ENCODE measurements at places on chromosomes 4 and X.
A peak's percentile ranks its signal among the peaks of the same experiment; 100 is the strongest.

DNA sequence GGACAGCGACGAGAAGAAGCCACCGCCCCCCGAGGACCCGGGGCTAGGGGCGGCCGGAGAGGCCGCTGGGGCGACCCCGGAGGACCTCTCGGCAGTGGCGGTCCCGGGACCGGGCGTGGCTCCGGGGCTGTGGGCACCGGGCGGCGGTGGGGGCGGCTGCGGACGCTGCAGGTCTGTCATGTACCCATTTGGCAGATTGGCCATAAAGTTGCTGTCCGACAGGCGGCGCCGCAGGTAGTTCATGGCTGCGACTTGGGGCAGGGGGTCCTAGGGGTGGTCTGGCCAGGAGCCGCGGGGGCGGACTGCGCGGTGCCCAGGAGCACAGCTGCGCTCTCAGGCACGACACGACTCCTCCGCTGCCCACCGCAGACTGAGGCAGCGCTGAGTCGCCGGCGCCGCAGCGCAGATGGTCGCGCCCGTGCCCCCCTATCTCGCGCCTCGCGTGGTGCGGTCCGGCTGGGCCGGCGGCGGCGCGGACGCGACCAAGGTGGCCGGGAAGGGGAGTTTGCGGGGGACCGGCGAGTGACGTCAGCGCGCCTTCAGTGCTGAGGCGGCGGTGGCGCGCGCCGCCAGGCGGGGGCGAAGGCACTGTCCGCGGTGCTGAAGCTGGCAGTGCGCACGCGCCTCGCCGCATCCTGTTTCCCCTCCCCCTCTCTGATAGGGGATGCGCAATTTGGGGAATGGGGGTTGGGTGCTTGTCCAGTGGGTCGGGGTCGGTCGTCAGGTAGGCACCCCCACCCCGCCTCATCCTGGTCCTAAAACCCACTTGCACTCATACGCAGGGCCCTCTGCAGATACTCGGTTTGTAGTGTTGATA is at the start of gene SYN1:
SYN1 (minus strand) TSS at position 372 of the 817 bp plus-strand sequence; CDS start at position 243, 129 bp downstream.
- peak; percentile 96 for DNase-seq

GRCh38 chr4:128163177-128164117 is 102.3 kb downstream of the LARP1B start:
- DNase-seq = no peak

DNA sequence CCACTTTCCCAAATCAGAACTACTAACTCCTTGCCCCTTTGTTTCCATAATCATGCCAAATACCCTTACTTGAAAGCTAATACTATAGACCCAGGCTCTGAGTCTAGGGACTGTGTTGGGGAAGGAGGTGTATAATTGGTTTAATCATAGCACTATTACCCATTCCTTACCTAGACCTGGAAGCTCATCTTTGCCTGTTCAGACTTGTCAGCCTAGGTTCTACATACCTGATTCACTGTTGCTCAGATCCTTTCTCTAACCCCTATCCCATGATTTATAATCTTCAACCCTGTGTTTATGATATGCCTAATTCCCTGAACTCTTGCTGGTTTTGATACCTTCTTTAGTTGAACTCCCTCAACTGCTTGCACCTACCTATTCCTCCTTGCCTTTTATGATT is 123.1 kb upstream of the GRIA3 start:
- DNase-seq = no peak

- no peak for DNase-seq
These were observed 860.1 kb upstream of the INTU start for GRCh38 chr4:126772662-126773061.

DNA sequence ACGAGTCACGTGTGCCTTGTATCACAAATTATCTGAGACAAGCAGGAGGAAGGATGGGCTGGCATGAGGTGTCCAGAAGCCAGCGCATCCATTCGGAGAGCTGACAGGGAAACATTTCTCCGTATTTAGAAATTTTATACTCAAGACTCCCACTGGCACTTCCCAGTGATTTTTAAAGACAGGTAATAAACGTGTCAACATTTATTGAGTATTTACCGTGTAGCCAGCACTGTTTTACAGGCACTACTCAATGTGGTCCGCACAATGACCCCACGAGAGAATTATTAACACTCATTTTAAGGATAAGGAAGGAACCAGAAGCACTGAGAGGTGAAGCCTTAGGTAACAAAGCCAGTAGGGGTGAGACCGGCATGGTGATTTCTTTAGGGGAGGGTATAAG is 23.2 kb downstream of the GEMIN8 start:
- no peak for DNase-seq

DNA sequence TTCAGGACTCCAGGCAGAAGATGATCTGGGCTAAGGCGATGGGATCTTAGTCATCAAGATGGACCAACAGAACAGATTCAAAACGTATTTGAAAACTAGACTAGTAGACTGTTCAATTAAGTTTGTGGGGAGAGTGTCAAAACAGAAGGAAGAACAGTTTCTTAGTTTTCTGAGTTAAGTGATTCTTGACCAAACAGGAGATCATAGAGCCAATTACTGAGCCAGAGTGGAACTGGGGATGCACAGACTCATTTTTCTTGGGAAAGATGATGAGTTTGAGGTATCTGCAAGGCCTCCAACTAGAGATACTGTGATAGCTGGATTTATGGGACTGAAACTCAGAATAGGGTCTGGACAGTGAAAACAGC is 119.5 kb downstream of the REELD1 start:
- DNase-seq = no peak

- no peak for DNase-seq
These were observed 30.4 kb downstream of the DDX60L start for GRCh38 chr4:168449719-168450452.

DNA sequence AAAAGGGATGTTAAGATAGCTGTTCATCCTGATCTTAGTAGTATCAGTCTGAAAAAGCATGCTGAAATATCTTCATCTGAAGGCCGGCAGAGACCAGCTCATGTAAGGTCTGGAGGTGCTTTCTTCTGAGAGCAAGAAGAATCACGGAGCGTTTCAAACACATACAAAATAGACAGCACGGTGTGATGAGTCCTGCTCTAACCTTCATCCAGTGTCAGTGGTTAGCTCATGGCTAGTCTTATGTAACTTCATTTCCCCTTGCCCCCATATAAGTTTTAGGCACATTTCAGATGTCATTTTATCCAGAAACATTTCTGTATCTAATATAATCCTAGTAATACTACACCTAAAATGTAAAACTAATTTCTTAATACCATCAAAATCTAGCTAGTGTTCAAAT is 27.8 kb downstream of the ADD1 start:
- no peak for DNase-seq

DNA sequence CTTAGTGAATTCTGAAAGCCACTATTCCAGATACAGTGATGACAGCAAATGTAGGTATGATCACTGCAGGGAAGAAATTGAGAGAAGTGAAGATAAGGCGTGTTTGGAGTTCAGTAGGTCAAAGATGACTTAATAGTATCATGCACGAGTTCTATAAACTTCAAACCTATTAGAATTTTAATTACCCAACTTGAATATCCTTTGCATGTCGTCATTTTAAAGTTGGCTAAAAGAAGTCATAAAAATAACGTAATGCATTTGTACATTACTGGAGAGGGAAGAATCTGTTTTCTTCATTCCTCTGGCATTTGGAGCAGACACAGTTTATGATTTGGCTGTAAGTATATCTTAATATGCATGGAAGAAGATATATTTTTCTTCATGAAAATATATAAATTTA is 68.6 kb upstream of the MXRA5 start:
- DNase-seq = no peak

- DNase-seq = no peak
These were observed 5.7 kb upstream of the SORCS2 start for GRCh38 chr4:7186516-7187167.

GRCh38 chr4:105461621-105462382 is 12.1 kb downstream of the PPA2 start:
- DNase-seq = no peak

GRCh38 chr4:61320631-61321030 is 120.5 kb downstream of the ADGRL3 start:
- no peak for DNase-seq

- DNase-seq = no peak
These were observed 134.9 kb upstream of the GRIA3 start for GRCh38 chrX:123049071-123049625.

- DNase-seq = no peak
These were observed 205.1 kb upstream of the TLL1 start for GRCh38 chr4:165667969-165668368.

- peak; percentile 62 for DNase-seq
These were observed 34.5 kb downstream of the SPINK2 start for GRCh38 chr4:56786955-56787354.

- DNase-seq = no peak
These were observed 81.7 kb downstream of the PCDH19 start for GRCh38 chrX:100328351-100328750.

- DNase-seq = no peak
These were observed 193.0 kb upstream of the IGFBP7 start for GRCh38 chr4:57303012-57303751.

DNA sequence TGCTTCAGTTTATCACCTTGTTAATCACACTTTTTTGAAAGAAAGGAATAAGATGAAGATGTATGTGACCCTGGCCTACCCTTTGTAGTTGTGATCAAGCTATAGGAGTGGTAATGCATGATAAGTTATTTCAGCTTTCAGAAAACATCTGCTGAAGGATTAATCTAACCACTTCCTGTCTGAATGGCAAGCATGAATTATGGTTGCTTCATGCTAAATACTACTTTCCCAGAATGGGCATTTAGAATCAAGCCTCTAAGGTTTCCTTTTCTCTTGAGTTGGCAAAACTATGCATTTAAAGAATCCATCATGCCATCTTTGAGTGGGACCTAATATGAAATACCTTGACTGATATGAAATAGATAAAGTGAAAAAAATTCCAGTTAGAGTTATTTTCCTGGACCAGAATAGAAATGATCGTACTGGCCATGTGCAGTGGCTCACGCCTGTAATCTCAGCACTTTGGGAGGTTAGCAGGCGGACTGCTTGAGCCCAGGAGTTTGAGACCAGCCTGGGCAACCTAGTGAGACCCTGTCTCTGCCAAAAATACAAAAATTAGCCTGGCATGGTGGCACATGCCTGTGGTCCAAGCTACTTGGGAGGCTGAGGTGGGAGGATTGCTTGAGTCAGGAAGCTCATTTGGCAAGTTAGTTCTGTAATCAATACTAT is 59.1 kb downstream of the ANXA3 start:
- no peak for DNase-seq

DNA sequence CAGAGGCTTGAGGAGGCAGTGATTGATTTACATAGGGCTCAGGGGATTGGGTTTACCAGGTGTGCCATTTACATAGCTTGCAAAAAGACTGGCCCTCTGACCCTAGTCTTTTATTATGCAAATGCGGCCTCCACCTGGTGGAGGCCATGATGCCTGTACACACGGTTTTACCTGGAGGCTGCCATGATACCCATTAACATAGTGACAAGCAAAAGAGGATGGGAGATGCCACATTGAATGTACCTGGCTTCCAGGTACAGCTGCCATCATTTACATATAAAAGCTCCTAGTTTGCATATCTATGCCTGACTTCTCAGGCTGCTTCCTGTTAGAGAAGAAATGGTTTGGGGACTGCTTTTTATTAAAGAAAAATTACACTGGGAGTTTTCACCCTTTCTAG is 72.0 kb downstream of the NEXMIF start:
- no peak for DNase-seq

GRCh38 chrX:154059729-154060245 is 37.7 kb downstream of the MECP2 start:
- DNase-seq = no peak

GRCh38 chrX:21509912-21510311 is 135.7 kb downstream of the CNKSR2 start:
- DNase-seq = no peak

- no peak for DNase-seq
These were observed 33.1 kb downstream of the TET2 start for GRCh38 chr4:105179539-105180401.

DNA sequence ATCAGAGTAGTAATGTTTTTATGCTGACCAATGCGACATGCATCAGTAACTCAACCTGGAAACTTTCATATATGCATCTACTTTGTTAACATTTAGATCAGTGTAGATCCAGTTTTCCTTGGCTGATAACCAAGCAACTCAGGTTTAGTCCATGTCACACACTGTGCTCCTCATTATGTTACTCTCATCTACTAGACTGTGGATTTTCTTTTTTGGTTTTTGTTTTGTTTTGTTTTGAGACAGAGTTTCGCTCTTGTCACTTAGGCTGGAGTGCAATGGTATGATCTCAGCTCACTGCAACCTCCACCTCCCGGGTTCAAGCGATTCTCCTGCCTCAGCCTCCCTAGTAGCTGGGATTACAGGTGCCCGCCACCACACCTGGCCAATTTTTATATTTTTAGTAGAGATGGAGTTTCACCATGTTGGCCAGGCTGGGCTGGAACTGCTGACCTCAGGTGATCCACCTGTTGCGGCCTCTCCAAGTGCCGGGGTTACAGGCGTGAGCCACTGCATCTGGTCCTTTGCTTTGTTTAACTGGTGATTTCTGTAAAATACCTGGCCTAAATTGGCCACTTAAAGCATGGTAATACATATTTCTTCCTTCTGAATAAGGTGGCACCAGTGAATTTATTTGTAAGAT is 48.6 kb downstream of the SMARCAD1 start:
- no peak for DNase-seq

DNA sequence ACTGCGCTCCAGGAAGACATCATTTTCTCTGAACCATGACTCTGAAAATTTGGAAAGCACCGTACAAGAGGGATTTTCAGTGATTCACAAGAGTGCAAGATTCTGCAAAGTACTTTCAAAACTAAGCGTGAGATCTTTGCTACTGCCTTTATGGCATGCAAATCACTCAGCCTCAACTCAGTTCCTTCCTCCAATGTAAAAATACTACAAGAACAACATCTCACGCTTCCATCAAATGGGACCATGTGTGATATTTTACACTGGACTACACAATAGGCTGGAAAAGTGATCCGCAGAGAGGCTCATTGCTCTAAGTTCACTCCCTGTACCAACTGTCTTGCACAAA is 674 bp upstream of the IL15 start:
- no peak for DNase-seq

Data from D341Med (cell line).